NAMALWA (cell line): ENCODE measurements at places on chromosomes 6 and 20.

GRCh38 chr6:26362836-26363220 lies 2.2 kb upstream of the BTN3A2 start:
- no peak for DNase-seq

GRCh38 chr6:75893776-75894152 lies 144.7 kb downstream of the MYO6 start:
- DNase-seq: no peak

- no peak for DNase-seq
These were observed 154.0 kb downstream of the TSHZ2 start for GRCh38 chr20:53126185-53126584.

DNA sequence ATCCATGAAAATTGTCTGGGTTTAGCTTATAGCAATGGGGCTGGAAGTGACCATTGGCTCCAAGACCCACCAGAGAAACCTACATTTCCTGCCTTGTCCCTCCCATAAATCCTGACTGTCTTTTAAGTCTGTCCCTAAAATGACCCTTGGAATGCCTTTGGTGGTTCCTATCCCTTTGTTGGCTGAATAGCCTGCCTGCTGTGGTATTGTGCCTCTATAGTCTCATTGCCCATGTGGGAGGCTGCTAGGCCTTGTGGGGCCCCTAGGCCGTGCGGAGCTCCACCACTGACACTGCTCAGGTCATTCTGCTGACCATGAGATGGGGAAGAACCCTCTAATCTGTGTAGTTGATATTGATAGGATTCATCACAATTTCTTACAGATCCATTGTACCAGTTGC lies 43.3 kb downstream of the SCP2D1 start:
- no peak for DNase-seq

DNA sequence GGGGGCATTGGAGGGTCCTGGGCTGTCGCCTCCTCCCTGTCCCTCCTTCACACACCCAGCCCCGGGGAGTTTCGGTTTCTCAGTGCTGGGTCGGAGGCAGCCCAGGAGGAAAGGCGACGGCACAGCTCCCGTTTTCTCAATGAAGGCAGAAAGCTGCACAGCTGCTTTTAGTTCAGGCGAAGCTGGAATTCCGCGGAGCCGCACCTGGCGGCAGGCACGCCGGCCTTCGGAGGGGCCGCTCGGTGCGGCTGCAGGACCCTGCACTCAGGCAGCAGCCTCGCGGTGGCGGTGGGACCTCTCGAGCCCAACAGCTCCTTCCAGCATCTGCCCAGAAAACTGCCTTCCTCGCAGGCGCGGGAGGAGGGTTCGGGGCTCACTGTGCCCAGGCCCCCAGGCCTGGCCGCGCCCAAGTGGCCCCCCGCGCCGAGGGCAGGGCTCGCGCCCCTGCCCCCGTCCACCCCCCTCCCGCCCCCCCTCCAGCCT lies 4.6 kb downstream of the FOXQ1 start:
- DNase-seq: no peak

DNA sequence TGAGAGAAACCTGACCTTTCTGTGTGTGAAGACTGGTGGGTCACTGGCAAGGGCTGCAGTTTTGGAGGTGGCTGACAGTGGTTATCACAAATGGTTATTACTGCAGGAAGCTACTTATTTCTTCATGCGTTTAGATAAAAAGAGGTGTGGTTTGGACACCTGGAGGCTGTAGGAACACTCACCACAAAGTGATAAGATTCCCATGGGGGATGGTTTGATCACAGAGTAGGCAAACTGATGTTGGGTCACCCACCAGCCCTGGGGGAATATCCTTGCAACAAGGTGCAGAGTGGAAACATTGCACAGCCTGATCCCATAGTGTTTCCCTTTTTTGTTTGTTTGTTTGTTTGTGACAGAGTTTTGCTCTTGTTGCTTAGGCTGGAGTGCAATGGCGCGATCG lies 33.9 kb upstream of the RNGTT start:
- DNase-seq: peak; percentile 28

DNA sequence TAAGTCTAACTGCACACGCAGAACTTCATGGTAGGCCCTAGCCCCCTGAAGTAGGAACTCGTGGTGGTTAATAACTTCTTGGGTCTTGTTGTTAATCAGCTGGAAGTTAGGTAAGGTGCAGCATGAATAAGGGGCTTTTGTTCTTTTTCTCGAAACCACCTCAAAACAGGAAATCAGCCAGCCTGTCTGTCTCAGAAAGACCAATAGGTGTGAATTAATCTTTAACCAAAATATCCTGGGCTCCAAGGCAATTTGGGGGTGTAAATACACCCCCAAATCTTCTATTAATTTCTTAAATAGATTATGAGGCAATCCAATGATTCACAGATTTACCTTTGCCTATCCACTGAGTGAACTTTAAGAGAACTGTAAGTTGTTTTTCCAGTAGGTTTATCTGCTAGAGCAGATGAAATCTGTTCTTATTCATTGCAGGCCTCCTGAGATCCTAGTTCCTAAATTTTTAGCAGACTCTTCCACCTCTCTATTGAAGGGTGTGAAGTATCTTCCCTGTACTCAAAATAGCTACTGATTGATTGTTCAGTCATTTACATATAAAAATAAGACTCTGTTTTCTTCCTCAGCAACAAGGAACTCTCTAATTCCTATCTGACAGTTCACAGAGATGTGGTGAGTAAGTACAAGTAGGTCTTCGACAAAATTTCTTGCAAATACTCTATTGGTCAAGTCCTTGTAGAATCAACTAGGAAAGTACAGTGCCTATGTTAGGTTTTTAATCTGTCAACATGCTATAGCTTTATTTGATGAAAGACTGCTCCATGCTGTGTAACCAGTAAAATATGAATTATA lies 427.1 kb upstream of the NOX3 start:
- no peak for DNase-seq

GRCh38 chr6:6596529-6597328 lies 8.2 kb downstream of the LY86 start:
- DNase-seq: no peak

GRCh38 chr6:53679446-53679933 lies 13.9 kb upstream of the KLHL31 start:
- DNase-seq: peak; percentile 64

DNA sequence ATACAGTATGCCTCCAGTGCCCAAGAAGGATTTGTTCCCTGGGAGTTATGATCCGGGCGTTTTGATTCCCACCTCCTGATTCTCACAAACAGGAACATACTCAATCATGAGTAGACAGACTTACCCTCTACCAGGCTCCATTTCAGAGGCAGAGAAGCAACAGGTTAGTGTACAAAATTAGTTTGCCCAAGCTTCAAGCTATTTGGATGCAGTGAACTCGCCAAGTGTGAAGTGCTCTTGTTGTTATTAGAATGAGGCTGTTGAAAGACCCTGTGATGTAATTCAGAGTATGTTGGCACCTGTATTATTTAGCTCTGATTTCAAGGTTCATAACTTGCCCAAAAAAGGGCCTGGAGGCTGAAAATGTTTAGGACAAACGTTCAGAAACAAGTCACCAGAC lies 247.0 kb downstream of the PHACTR1 start:
- peak; percentile 5 for DNase-seq

DNA sequence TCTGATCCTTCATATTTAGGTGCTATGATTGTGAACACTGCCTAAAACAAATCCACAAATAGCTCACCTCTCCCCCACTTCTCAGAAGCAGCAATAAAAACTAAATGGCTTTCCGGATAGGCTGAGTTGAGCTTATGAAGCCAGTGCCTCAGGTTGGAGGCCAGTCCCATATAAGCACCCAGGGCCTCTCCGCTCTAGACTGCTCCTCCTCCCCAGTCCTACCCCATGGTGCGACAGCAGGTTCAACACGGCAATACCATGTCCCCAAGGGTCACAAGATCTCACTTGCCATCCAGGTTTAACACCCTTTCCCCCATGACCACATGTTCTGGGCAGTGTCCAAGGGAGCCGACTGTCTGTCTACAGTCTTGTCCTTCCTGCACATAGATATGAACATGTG lies 20.8 kb downstream of the BNIP5 start:
- no peak for DNase-seq

DNA sequence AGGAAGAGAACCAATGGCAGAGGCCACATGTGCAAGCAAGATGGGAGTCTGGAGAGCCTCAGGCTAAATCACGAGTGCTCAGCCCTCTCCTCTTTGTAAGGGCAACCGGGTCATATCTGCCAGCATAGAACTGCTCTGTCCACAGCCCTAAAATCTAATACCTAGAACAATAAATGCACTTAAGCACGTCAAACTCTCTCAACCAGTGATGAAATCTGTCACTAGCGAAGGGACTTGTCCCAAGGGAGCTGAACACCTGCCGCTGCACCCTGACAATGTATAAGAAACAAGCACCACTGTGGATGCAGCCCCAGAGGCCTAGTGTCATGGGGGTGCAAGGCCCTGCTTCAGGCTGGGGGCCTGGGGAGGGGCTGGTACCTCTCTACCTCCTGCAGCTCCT lies 82.5 kb downstream of the PRL start:
- DNase-seq: peak; percentile 2

DNA sequence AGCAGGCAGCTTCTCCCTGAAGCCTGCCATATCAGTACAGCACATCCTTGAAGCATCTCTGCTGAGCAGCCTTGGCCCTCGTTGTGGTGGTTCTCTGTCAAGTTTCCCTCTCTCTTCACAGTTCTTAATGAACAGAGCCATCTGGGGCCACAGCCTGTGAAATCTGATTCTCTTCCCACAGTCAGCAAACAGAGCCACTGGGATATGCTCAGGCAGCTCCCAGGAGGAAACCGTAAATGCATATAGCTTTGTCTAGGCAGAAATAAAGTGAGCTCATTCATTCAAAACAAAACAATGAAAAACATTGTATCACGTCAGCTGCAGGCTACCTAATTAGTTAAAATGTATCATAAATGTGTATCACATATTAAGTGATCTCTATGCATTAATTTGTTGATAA lies 80.3 kb downstream of the TBC1D7 start:
- DNase-seq: no peak

- no peak for DNase-seq
These were observed 55.9 kb upstream of the ID4 start for GRCh38 chr6:19781269-19781668.

GRCh38 chr20:42686057-42686456 lies 503.6 kb downstream of the PTPRT start:
- DNase-seq: no peak

DNA sequence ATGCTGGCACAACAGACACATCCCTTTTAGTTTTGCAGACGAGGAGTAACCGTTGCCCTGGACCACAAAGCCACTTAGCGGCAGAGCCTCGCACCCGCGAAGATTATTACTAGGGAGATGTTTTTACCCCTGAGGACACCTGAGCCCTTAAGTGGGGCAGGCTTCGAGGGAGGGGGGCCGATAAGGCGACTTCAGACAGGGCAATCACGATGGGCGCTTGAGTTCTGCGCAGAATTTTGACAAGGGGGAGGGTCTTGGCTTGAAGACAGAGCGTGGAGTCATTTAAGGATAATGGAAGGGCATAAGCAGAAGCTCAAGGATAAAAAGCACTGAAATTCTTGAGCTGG lies 650 bp upstream of the TTK start:
- peak; percentile 13 for DNase-seq

GRCh38 chr6:157436219-157436943 lies 55.4 kb downstream of the ZDHHC14 start:
- no peak for DNase-seq

- DNase-seq: no peak
These were observed 127.8 kb upstream of the MAP3K4 start for GRCh38 chr6:160863782-160864181.

- no peak for DNase-seq
These were observed 57.5 kb downstream of the IRF4 start for GRCh38 chr6:449057-449430.

DNA sequence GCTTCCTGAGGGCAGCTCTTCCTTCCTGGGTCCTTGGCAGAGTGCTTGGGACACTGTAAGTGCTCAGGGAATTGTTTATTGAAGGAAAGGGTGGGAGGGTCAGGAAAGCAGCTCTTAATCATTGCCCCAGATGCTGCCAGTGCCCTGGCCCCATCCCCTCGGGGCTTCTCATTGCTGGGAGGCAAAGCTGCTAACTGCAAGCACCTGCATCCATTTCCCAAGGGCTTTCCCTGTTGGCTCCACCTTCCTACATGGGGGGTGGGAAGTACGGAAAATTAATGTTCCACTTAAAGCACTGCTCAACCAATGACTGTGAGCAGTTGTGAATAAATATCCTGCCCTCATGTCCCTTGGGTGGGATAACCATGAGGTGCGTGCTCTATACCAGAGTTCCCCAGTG lies 56.4 kb downstream of the NDUFAF5 start:
- no peak for DNase-seq

DNA sequence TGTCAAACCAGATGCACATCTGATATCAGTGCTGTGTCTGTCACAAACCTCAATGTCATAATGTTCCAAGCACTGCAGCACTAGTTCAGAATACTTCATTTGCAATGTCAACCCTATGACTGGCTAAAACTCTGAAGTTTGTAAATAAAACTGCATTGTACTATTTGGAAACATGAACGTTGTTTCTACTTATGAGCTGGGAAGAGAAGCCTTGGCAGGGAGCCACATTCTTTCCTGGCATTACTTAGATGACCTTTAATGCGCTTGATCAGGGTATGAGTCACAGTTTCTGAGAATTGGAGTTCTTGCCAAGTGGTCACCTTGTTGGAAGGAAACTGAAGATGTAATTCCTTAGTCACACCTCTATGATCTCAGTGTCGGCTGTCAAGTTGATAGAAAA lies 664.8 kb upstream of the MMS22L start:
- DNase-seq: no peak

- no peak for DNase-seq
These were observed 203.0 kb downstream of the CDC5L start for GRCh38 chr6:44590471-44590870.

GRCh38 chr6:149683256-149683859 lies 34.5 kb downstream of the LATS1 start:
- no peak for DNase-seq

- DNase-seq: no peak
These were observed 23.2 kb downstream of the INSM1 start for GRCh38 chr20:20391115-20391514.

DNA sequence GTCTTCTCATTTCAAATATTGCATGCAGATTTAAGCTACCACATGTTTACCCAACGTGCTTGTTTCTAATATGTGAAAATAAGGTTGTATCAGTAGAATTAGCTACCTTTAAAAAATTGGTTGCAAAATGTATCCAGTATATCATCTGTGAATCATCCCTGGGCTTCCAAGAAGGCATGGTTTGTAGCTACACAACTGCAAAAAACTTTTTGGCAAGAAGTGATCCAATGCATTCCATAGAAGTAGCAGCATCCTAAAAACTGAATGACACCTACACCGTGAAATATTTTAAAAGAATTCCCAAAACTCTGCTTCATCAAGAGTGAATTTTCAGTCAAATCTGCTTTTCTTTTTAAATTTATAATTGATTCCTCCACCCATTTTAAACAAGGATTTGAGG lies 89.1 kb downstream of the AIG1 start:
- DNase-seq: no peak

GRCh38 chr6:158474961-158475343 lies 84.9 kb upstream of the TMEM181 start:
- no peak for DNase-seq

GRCh38 chr6:33298773-33299236 lies at the start of gene RGL2:
TSS of gene RGL2 (minus strand) at chr6:33298942. CDS start at chr6:33298610, 332 bp downstream.
- DNase-seq: no peak

- no peak for DNase-seq
These were observed 35.0 kb upstream of the SGK1 start for GRCh38 chr6:134352786-134353480.
